Epithelial cell of proximal tubule (primary cell): ENCODE measurements at places on chromosomes 16 and 17. TPM values are rescaled to one million over a fixed set of nuclear protein-coding genes. Genes with fewer than 3 reads are reported as not detected.

The LRRC37A gene
- total RNA-seq = 0.51 and 2.4 TPM in 2 replicates

The CHST5 gene
- total RNA-seq = not detected in 2 replicates

The HS3ST4 gene
- total RNA-seq = not detected in 2 replicates

The SBK1 gene
- 1.4 and 4.8 TPM in 2 replicates for total RNA-seq

The RASL10B gene
- total RNA-seq = 0.92 and 1.6 TPM in 2 replicates

The RDM1 gene
- total RNA-seq = 2.8 and 4.0 TPM in 2 replicates

The KRTAP17-1 gene
- total RNA-seq = not detected in 2 replicates

The EXOC3L1 gene
- total RNA-seq = 1.2 TPM in 1 of 2 replicates, not detected in the other

The TAOK2 gene
- 31.6 and 31.9 TPM in 2 replicates for total RNA-seq

The GGNBP2 gene
- 26.9 and 32.6 TPM in 2 replicates for total RNA-seq

The ACSF3 gene
- 16.5 and 27.7 TPM in 2 replicates for total RNA-seq

The SEPTIN12 gene
- total RNA-seq = not detected in 2 replicates

The EVPLL gene
- not detected in 2 replicates for total RNA-seq

The IRF8 gene
- 0.17 and 2.2 TPM in 2 replicates for total RNA-seq

The SMTNL2 gene
- 0.07 and 1.3 TPM in 2 replicates for total RNA-seq

The TMEM235 gene
- total RNA-seq = not detected in 2 replicates

The MYH8 gene
- total RNA-seq = not detected in 2 replicates

The NHLRC4 gene
- 0.35 and 0.51 TPM in 2 replicates for total RNA-seq

The CA10 gene
- under 0.01 and 0.58 TPM in 2 replicates for total RNA-seq

The CBX2 gene
- 7.6 and 11.1 TPM in 2 replicates for total RNA-seq

The GPR179 gene
- not detected in 2 replicates for total RNA-seq

The ACSM2B gene
- not detected in 2 replicates for total RNA-seq

The USP7 gene
- 58.6 and 91.4 TPM in 2 replicates for total RNA-seq

The TPSG1 gene
- not detected in 2 replicates for total RNA-seq

The CCL17 gene
- not detected in 2 replicates for total RNA-seq

The USP10 gene
- 73.4 and 85.8 TPM in 2 replicates for total RNA-seq

The COX6A2 gene
- total RNA-seq = not detected in 2 replicates

The CDH5 gene
- total RNA-seq = 0.63 and 1.2 TPM in 2 replicates

The KCNH4 gene
- not detected in 2 replicates for total RNA-seq

The ZNF668 gene
- total RNA-seq = 11.1 and 18.3 TPM in 2 replicates

The PYDC1 gene
- not detected in 2 replicates for total RNA-seq

The NIP7 gene
- 27.2 and 42.9 TPM in 2 replicates for total RNA-seq

The SECTM1 gene
- total RNA-seq = 0.75 and 1.9 TPM in 2 replicates

The IL17C gene
- 0.17 TPM in 1 of 2 replicates, not detected in the other for total RNA-seq

The TRIM16 gene
- total RNA-seq = 25.0 and 36.5 TPM in 2 replicates

The GP1BA gene
- not detected in 2 replicates for total RNA-seq

The CACNG3 gene
- not detected in 2 replicates for total RNA-seq

The TLCD1 gene
- total RNA-seq = 14.5 and 14.7 TPM in 2 replicates

The TBC1D3E gene
- total RNA-seq = not detected in 2 replicates

The CEP295NL gene
- 0.29 TPM in 2 replicates for total RNA-seq

The KRT17 gene
- 20.8 and 88.8 TPM in 2 replicates for total RNA-seq

The TUBB3 gene
- total RNA-seq = 833 and 996 TPM in 2 replicates

The SOST gene
- total RNA-seq = not detected in 2 replicates

The GUCY2D gene
- not detected in 2 replicates for total RNA-seq

The COIL gene
- 15.3 and 19.7 TPM in 2 replicates for total RNA-seq

The GRAP gene
- total RNA-seq = 0.29 TPM in 1 of 2 replicates, not detected in the other

The KNOP1 gene
- 16.5 and 27.4 TPM in 2 replicates for total RNA-seq

The SLC2A4 gene
- 0.23 and 0.36 TPM in 2 replicates for total RNA-seq

The PYY gene
- total RNA-seq = not detected in 2 replicates

The UBTF gene
- total RNA-seq = 37.5 and 57.4 TPM in 2 replicates

The ACSF2 gene
- 9.8 and 32.6 TPM in 2 replicates for total RNA-seq

The CARHSP1 gene
- total RNA-seq = 209 and 237 TPM in 2 replicates

The COX4I1 gene
- 620 and 824 TPM in 2 replicates for total RNA-seq

The NEUROD2 gene
- total RNA-seq = not detected in 2 replicates

The PRR35 gene
- not detected in 2 replicates for total RNA-seq

The ACSM2A gene
- 0.12 TPM in 1 of 2 replicates, not detected in the other for total RNA-seq

The PRAC2 gene
- not detected in 2 replicates for total RNA-seq

The HS3ST3B1 gene
- total RNA-seq = 2.1 and 5.4 TPM in 2 replicates

The CORO1A gene
- 24.1 and 26.3 TPM in 2 replicates for total RNA-seq
